Activated naive CD8-positive, alpha-beta T cell treated with anti-CD3 and anti-CD28 coated beads for 36 hours (primary cell): ENCODE measurements at places on chromosomes 11 and 22.

DNA sequence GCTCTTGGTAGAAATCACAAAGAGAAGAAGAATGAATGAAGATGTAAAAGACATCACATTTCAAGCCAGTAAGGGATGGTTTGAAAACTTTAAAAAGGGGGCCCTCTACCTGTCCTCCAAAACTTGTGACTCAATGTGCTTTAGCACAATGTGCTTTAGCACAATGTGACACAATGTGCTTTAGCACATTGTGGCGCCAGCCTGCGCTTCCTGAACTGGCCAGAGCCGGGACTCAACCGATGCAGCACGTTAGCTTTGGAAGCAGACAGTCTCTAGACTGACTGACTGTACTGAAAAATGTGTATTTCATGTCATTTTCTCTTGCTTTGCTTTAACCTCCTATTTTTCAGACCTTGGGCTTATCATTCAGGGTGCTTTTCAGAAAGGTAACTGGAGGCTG, 63.5 kb downstream of the FAM83F start:
- peak; percentile 55 for DNase-seq

GRCh38 chr11:6516865-6517264, 19.8 kb downstream of the DNHD1 start:
- no peak for DNase-seq

GRCh38 chr11:126992804-126993111, 7.8 kb downstream of the KIRREL3 start:
- no peak for DNase-seq

DNA sequence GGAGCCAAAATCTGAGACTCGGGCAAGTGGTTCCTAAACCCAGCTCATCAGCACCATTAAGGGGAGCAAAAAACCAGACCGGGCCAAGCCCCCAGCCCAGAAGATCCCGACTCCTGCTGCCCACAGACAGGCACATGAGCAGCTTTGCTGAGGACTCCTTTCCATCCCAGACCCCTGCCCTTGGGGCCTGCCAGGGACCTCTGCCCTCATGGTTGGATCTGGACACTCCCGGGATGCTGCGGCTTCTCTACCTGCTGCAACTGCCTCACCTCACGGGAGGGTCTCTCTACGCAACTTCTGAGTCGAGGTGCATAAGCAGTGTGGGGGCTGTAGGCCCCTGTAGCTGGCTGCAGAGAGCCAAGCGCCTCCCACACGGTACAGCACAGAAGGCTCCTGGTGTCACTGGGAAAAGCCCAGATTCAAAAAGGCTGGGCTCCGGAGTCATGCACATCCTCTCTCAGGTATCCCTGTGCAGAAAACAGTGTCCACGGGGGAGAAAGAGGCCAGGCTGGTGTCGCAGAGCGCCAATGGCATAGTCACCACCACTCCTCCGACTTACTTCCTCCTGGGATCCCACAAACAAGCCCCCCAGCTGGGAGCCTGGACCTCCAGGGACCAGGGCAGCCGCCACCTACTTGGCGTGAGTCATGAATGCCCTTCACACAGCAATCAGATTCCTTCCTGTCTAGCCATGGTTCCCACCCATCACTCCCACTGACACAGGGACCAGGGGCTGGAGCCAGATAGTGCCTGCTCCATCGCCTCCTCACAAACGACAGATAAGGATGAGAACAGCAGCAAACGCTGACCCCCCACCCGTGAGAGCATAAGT, 122.1 kb downstream of the BCR start:
- no peak for DNase-seq

GRCh38 chr11:114619659-114620173, 24.1 kb upstream of the NXPE4 start:
- DNase-seq: no peak

DNA sequence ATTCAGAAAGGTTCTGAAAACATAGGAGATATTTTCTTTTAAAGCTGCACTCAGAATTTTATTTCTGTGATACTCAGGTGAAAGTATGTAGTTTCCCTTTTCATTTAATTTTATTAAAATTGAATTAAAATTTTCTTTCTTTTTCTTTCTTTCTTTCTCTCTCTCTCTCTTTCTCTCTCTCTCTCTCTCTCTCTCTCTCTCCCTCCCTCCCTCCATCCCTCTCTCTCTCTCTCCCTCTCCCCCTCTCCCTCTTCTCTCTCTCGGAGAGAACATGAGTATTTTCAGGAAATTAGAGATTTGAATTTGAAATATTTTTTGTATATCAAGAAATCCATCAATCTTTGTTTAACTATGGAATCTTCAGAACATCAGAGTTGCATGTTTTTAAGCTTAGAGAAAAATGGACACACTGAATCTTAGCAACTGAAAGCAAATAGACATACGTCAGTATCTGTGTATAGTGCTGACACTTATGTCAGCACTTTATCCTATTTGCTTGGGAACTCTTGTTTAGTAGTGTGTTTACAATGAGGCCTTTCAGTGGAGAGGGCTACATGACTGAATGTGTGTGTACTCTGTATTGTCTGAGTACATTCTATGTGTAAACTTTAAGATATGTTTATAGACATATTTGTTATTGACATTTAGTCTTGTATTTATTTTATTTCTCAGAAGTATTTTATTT, 44.5 kb downstream of the PDE3B start:
- no peak for DNase-seq

DNA sequence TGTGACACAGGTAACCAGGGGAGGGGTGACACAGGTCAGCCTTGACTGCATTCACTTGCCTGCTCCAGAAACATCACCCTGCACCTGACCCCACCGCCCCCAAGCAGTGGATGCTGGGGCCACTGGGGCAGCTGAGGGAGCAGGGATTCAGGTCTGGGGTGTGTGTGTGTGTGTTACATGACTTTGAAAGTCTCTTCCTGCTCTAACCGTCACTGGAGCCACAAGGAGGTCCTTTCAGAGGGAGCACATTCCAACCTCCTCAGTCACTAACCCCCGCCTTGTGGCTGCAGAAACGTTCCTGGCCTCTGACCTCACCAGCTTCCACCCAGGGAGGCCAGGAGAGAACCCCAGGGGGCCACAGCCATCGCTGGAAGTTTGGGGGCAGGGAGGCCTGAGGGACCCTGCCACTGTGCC, 2.9 kb upstream of the FOSL1 start:
- DNase-seq: no peak

- DNase-seq: no peak
Observed at GRCh38 chr22:17633217-17633997, 4.9 kb upstream of the ATP6V1E1 start.

GRCh38 chr22:38494498-38494897, 11.6 kb downstream of the DDX17 start:
- DNase-seq: no peak

GRCh38 chr22:46540874-46541273, 3.5 kb upstream of the CELSR1 start:
- DNase-seq: no peak

DNA sequence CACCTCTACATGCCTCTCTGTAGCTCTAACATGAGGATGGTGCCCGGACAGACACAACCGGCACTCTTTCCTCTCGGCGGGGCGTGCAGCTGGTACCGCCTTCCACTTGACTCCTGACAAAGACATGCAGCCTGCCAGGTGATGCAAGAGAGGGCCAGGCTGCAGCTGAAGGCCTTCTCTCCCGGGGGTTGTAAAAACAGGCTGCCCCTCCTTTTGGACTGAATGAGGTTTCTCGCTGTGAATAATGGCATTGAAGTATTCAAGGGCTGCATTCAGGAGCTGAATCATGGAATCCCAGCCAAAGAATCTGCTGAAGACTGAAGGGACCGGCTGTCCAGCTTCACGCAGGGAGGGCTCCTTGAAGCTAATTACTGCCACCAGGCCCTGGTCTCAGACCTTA, 110.9 kb downstream of the GALNT18 start:
- DNase-seq: no peak

DNA sequence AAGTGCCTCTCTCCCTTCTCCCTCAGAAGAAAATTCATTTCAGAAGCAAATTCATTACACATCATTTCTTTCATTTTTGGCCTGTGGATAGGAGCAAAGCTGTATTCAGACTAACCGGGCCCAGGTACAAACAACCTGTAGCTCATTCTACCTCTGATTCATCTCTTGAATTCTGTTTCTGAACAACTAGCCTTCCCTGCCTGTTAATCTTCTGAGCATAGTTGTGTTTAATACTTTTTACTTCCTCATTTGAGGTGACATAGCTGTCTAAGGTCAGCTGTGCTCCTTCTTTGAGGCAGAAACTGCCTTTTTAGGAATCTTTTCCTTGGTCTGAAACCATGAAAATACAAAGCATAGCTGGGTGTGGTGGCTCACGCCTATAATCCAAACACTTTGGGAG, 12.6 kb upstream of the IL18BP start:
- no peak for DNase-seq

DNA sequence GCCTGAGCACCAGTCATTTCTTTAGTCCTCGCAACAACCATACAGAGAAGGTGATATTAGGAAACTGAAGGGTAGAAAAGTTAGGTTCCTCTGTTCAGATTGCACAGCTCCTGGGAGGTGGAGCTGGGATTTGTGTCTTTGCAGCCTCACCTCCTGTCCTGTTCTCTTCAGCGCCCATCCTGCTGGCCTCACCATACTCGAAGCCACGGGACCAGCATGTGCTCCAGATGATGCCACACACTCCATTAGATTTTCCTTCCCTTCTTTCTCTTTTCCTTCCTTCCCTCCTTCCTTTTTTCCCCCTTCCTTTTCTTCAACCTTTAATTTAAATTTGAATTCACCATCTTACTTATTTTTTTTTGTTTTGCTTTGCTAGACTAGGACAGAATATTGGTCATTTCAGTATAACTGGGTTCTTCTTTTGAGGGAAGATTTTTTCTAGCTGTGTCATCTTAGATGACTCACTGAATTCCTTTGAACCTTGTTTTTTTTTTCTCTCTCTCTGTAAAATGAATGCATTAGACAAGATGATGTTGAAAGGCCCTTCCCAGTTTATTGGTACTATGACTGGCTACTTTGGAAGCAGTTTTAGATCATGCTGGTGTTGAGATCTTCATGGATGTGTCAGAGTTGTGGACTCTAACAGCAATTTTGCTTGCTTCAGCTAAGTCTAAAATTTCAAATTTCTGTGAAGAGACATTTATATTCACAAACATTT, 662.5 kb upstream of the TENM4 start:
- no peak for DNase-seq

- no peak for DNase-seq
Observed at GRCh38 chr11:31096191-31096805, 273.2 kb downstream of the DCDC1 start.

DNA sequence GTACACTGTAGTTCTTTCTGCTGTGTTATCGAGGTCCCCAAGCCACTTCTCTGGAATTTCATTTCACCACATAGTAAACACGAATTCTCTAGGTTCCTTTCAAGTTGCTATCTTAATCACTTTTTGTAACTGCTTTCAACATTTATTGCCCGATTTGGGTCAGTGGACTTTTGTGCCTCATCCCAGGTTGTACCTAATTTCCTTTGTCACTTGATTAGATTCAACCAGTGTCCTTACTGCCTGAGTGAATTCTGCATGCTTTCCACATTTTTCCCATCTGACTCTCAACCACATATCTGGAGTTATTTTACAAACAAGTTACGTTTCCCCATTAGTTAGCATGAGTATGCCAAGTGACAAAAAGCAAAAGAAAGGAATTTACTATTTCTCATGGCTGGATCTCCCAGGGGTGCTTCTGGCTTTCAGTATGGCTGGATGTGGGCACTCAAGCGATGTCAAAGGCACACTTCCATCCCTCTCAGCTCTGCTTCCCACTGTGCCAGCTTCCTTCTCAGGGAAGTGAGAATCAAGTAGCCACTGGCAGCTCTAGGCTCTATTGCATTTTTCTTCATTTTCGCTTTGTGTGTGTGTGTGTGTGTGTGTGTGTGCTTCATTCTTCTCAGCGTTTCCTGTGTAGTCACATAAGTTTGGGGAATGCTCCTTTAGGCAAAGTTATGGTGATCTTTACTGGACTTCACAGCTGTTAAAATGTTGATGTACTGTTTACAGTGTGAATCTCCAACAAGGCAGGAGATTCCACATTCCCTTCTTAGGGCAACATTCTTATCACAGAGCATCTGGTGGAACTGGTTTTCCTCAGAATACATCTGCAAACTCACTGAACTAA, 128.9 kb downstream of the DBX1 start:
- DNase-seq: no peak

- DNase-seq: no peak
Observed at GRCh38 chr22:32546496-32546895, 71.9 kb downstream of the FBXO7 start.

- DNase-seq: no peak
Observed at GRCh38 chr11:120241277-120241676, 1.3 kb downstream of the POU2F3 start.

DNA sequence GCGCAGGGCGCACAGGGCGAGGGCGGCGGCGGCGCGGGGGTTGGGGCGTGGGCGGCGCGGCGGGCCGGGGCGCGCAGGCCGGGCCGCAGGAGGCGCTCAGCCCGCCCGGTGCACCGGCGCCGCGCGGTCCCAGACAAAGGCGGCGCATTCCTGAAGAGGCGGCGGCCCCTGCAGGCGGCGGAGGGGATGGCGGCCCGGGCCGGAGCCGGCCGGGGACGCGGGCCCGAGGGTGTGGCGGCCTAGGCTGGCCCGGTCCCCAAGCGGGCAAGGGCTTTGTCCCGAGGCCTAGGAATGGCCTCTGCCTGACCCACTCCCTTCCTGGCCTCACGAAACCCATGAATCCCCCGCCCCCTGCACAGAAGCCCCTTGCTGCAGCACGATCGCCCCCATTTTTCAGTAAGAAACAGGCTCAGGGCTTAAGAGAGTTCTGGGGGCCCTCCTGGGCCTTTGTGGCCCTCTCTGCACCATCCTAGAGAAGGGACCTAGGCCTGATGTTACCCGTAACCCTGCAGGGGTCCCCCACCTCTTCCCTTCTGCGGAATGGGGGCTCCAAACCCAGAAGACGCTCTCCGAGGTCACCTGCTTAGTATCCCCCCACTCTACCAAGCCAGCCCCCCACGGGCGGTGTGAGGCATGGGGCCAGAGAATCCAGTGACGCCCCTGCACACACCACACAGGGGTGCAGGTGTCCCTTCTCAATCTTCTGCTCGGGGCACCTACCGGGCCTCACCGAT, at the start of gene RTN4R:
RTN4R (minus strand) TSS at position 40 of the 734 bp plus-strand sequence. CDS start 226 bp downstream, outside the sequence.
- DNase-seq: peak; percentile 73

DNA sequence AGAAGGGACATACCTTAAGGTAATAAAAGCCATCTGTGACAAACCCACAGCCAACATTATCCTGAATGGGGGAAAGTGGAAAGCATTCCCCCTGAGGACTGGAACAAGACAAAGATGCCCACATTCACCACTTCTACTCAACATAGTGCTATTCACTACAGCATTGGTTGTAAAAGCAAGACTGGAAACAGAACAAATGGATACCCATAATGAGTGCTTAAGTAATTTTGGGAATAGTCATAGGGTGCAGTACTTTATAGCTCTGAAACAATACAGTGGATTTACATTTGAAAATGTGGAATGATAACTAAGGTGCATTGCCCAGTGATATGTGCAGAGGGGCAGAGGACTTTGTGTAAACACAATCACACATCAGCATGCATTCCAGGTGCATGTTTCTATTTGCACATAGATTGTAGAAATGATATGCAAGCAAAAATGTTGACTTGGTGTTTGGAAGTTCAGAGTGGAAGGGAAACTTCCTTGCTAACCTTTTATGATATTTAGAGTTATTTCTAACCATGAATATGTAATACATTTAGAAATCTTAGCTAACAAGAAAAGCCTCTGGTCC, 112.3 kb downstream of the IGLL1 start:
- DNase-seq: no peak
